ENCODE measurements at places on chromosomes 7 and 10. TPM values are rescaled to one million over a fixed set of nuclear protein-coding genes. Genes with fewer than 3 reads are reported as not detected.

GJC3 gene
- 0.56 TPM for total RNA-seq

SEC31B gene
- 6.7 TPM for total RNA-seq

- no peak for DNase-seq
These were observed 865.2 kb upstream of the GHITM start for GRCh38 chr10:83274088-83274487.

- no peak for DNase-seq
These were observed 114.7 kb upstream of the EGFR start for GRCh38 chr7:54904130-54904529.

DNA sequence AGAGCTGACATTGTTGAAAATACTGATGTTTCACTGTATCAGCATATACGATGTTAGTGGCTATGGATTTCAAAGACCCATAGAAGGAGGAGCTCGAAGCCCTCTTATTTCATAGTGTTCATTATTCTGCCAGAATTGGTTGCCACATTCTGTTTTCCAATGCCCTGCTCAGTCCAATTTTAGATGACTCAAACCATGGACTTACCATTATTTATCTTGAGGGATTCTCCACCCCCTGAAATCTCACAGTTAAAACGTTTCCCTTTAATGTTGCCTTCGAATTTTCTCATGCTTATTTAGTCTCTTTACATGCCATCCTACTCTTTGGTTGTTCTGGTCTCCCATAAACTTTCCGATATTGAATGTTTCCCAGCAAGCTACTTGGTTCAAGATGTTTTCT lies 264.5 kb downstream of the HDAC9 start:
- no peak for DNase-seq

DNA sequence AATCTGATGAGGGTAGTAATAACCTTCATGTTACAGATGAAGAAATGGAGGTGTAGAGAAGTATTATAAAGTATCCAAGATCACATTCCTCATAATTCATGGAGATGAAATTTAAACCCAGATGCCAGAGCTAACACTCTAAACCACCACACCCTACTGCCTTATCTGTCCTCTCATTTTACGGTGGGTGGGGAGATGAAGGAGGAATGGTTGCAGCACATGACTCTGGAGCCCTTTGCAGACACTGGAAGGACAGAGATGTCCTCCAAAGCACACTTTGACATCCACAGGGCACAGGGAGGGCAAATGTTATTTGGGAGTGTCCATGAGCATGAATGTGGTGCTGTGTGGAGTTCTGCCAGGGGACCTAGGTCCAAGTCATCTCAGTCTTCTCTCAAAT lies 1.1 kb downstream of the PLEKHS1 start:
- DNase-seq = no peak

DNA sequence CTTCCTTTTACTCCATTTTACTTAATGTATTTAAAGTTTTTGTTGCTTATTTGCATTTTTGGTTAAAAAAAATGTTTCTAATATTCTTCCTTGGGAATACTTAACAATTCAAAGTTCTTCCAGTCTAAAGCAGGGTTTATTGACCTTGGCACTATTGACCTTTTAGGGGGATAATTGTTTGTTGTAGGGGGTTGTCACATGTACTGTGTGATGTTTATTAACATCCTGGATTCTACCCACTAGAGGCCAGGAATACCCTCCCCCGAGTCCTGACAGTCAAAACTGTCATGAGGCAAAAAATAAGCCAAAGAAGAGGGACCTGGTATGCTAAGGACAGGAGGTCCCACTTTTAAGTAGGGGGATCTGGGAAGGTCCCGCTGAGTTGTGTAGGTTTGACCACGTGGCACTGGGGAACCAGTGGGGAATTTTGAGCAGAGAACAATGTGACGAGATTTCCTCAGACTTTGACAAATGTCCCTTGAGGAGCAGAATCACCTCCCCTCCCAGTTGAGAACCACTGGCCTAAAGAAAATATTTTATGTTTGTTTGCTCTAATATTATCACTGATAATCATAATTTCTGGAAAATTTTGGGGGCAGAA lies 178.3 kb upstream of the PRR15 start:
- DNase-seq = no peak

DNA sequence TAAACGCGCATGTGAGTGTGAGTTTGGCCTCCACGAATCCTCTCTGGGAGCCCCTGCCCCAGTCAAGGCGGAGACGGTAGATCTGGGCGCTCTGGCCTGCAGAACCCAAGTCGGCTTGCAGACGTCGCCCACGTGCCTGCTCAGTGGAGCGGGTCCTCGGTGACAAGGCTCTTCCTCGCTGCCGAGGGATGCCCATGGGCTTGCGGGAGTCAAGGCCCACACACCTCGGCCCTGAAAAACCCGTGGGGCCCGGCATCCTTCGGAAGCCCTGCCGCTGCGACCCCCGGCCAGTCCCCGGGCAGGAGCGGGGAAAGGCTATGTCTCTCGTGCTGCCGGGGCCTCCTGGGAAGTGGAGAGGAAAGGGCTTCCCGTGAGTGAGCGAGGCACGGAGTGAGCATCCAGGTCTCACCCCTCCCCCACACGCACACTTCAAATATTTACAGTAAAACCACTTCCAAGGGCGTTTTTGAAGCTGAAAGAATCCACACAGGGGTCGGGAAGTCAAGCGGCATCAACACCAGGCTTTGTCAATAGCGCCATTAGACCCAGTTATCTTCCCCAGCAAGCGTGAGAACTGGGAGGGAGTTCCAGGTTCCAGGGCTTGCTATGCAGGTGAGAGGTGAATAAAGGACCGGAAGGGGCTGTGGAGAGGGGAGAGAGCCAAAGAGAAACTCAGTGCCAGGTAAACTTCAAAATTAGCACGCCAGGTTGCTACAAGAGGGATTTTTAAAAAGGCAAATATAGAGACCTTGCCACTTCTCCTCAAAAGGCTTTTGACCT lies 1.1 kb upstream of the MNX1 start:
- peak; percentile 86 for DNase-seq
